ENCODE measurements at places on chromosomes 11 and 22.

DNA sequence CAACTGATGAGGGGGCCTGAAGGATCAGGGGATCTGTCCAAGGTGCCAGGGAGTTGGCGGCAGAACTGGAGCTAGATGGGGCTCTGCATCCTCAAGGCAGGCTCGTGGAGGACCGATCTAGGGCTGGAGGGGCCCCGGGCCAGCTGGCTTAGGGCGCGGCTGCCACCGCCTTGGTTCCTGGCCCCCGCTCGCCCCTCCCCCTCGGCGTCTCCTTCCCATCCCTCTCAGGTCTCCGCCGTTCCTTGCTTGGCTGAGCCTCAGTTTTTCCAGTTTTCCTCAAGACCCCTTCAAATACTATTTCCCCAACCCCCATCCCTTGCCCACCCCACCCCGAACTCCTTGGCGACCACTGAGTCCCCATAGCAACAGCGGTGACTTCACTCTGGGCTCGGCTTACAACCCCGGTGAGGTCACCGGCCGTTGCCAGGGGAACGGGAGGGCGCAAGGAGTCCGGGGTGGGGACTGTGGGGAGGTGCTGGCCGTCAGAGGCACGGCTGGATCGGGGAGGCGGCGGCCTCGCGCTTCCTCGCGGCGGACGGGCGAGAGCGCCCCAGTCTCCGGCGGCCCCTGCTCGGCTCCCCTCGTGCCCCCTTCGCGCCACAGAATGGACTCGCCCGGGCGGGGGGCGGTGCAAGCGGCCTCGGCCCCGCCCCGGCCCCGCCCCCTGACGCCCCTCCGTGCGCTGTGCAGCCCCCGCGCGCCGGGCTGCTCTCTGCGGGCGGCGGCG lies 7.5 kb downstream of the FREY1 start:
- DNase-seq = peak; percentile 75

DNA sequence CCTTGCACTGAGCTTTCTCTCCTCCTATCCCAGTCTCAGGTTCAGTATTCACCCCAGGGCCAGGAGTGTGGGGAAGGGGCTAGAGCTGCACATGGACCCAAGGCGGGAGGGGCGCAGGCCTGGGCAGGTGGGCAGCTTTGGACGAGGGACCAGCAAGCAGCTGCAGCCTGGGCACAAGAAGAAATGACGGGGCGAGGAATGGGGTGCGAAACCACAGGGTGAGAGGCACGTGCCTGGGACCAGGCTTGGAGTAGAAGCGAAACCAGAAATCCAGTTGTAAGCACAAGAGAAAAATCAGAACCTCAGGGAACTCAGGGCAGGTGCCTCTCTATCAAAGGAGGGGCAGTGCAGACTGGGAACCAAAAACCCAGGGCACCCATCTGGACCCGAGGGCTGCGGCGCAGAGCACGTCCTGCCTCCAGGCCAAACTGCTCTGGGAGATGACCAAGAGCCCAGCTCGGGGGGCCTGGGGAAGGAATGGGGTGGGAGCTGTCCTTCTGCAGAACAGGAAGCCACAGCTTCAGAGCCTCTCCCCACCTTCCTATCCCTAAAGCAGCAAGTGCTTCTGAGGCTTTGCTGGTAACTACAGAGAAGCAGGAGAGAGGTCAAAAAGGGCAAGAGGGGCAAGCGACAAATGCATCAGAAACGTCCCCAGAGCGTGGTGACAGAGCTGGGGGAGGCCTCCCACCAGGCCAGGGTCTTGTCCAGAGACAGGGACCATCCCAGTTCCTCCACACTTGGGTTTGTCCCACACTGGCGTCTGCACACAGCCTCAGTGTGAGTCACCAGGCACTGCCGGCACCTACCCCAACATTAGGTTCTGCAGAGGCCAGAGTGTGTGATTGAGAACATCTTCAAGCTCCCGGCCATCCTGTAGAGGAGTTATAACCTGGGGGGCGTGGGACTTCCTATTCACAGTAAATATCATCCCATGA lies 18.3 kb upstream of the TMPRSS4 start:
- DNase-seq = no peak

DNA sequence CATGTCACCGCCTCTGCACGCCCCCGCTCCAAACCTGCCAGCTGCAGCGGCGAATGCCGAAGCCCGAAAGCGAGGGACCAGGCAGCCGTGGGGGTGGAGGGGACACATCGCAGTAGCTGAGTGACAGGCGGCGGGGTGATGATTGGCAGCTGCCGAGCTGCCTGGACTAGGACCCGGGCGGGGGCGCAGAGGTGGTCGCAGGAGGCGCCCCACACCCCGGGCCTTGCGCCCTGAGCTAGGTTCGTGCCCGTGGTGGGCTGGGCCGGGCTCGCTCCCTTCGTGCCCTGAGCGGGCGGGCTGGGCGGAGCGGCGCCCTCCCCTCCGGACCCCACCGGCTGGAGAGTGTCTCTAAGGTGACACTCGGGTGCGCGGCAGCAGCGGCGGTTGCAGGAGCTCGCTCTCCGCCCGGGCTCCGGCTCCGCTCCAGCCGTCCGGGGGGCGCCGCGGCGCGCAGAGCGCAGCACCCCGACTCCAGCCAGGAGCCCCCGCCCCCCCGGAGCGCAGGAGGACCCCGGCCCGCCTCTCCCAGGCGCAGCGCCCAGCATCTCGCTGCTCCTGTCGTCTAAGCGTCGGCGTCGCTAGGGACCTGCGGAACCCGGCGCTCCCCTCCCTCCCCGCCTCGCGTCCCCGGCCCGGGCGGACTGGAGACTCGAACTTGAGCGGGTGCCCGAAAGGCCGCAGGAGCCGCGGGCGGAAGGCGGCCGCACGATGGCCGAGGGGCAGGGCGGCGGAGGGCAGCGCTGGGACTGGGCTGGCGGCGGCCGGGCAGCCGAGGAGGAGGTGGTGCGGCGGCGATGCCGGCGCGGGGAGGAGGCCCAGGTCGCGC lies 14.5 kb upstream of the DGKZ start:
- DNase-seq = no peak

DNA sequence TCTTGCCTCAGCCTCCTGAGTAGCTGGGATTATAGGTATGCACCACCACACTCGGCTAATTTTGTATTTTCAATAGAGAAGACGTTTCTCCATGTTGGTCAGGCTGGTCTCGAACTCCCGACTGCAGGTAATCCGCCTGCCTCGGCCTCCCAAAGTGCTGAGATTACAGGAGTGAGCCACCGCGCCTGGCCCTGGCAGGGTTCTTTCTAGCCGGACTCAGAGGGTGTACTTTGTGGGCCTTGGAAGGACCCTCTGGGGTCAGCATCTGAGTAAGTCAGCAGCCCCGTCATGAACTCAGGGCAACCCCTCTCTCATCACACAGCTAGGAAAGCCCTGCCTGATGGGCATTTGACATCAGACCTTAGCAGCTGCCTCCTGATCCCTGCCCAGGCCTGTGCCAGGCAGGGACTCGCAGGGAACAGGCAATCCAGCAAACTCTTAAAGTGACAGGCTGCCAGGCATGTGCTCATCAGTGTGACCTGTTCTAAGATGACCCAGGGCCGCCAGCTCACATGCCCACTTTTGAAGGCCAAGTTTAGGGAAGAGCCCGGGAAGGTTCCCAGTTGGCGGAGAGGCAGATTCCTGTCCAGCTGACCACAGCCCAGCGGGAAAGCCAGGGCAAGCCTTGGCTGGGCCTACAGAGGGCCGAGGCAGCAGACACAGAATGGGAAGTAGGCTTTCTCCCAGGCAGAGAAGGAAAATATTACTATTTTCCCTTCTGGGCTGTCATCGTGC lies 92.9 kb downstream of the MORC2 start:
- DNase-seq = no peak

- no peak for DNase-seq
Observed at GRCh38 chr22:28247136-28247535, 328.1 kb upstream of the PITPNB start.

DNA sequence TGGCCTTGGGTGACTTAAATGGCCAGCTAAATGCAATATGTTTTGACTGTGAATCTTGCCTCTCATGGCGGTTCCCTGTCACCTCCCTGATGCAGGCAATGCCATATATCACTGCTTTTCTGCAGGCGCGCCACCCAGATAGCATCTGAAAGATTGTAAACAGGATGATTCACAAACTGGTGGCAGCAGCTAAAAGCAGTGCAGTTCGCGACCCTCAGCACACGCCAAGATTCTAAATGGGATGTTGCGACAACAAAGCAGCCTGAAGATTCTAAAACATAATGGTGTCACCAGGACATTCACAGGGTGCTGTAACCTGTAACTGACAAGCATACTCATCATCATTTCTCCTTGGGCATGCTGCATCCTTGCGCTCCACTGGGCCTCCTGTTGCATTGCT lies 440.4 kb upstream of the CADM1 start:
- DNase-seq = no peak

DNA sequence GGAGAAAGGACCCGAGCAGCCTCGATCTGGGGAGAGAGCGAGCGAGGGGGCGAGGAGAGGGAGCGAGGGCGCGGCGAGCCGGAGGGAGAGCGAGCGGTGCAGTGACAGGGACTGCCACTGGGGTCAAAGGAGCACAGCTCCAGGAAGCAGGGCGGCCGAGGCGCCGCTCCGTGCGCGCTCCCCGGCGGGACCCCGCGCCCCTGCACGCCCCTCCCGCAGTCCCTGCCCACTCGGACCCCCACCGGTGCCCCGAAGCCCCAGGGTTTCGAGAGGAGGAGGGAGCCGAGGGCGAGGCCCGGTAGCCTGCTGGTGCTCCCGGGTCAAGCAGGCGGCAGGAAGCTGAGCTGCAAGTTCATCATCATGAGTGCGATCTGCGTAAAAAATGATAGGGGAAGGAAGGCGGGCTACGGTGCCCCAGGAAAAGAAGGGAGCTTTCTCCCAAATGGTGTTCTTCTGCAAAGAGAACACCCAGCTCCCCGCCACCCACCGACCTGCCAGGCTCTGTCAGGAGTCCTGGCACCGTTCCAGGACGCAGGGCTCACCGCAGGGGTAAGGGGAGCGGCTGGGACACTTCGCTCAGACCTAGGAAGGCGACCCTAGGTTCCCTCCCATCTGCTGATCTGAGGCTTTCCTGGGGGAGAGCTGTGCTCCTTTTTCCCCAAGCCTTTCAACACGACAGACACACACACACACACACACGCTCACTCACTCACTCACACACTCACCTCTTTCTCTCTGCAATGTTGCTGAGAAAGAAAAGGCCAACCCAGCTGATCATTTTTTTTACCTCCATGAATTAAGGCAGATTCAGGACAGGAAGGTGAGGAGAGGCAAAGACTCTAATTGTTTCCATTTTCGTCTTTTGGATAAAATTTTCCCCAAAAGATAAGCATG lies at the start of gene MPPED2:
TSS of gene MPPED2 (minus strand) at position 103 of the 894 bp plus-strand sequence. CDS start 5,980 bp downstream, outside the sequence.
- DNase-seq = peak; percentile 36

- DNase-seq = no peak
Observed at GRCh38 chr11:63629426-63629825, 15.2 kb upstream of the PLAAT3 start.

GRCh38 chr11:78812513-78813293 lies 238.0 kb upstream of the NARS2 start:
- DNase-seq = no peak

GRCh38 chr11:66051371-66051765 lies 796 bp upstream of the SF3B2 start:
- DNase-seq = no peak

- no peak for DNase-seq
Observed at GRCh38 chr11:122976061-122976733, 5.4 kb downstream of the BSX start.

GRCh38 chr11:69918938-69919650 lies 99.9 kb upstream of the FGF3 start:
- DNase-seq = peak; percentile 71

GRCh38 chr11:87712802-87713202 lies 462.4 kb downstream of the RAB38 start:
- DNase-seq = no peak

Measured in activated CD8-positive, alpha-beta T cell treated with anti-CD3 and anti-CD28 coated beads, Interleukin-2, amount 10 ng/mL, durations not matched to agents 7 days and 5 days (primary cell).